ENCODE measurements at places on chromosomes 7 and 10.

DNA sequence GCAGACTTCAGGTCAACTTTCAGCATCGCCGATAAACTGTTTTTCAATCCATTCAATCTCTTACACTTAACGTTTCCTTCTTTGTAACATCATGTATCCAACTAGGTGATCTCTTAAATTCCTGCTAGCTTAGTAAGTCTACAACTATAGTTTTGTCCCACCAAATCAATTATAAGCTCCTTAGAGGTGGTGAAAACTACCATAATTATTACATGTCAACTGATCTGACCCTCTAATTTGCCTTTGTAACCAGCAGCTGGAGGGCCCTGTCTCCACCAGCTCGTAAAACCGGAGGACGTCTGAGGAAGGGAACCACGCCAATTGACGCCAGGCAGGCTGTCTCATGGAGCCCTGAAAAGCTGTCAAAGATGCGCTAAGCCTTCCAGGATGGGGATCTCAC, 113.4 kb downstream of the ABCC2 start:
- DNase-seq, result no peak

- DNase-seq, result no peak
Measured at GRCh38 chr10:102007796-102008195, 48.2 kb downstream of the ARMH3 start.

DNA sequence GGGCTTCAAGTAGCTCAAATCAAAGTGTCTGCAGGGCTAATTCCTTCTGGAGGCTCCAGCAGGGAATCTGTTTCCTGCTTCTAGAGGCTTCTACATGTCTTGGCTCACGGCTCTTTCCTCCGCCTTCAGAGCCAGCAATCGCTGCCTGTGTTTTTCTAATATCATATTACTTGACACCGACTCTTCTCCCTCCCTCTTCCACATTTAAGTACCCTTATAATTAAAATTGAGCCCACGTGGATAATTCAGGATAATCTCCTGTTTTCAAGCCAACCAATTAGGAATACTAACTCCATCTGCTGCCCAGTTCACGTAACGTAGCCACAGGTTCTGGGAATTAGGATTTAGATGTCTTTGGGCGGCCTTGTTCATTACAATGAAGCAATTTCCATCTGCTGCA, 372.2 kb downstream of the DPP6 start:
- no peak for DNase-seq

DNA sequence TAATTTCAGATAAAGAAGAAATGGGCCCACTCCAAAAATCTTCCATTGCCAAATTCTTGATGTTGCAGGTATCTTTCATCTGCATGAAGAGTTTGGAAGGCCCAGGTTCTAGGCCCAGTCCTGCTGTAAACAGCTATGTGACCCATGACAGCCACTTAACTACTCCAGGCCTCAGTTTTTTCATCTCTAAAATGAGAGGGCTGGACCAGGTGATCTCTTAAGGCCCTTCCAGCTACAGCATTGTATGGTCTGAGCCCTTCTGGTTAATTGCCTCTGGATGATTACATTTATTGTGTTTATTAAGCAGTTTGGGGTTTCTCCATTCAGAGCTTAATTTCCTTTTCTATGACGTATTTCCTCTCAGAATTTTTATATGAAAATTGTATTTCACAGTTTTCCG, 190.8 kb upstream of the KMT2E start:
- DNase-seq, result no peak

GRCh38 chr7:128349466-128349825, 5.7 kb upstream of the RBM28 start:
- no peak for DNase-seq

- no peak for DNase-seq
Measured at GRCh38 chr7:152144557-152145245, 119.2 kb downstream of the GALNT11 start.

GRCh38 chr10:48289501-48290238, 15.2 kb upstream of the FRMPD2 start:
- peak; percentile 70 for DNase-seq

GRCh38 chr7:102189756-102190155, 96.9 kb upstream of the SH2B2 start:
- no peak for DNase-seq

- no peak for DNase-seq
Measured at GRCh38 chr7:148708026-148708885, 9.6 kb downstream of the CUL1 start.

- DNase-seq, result no peak
Measured at GRCh38 chr10:108327706-108328105, 1163.2 kb upstream of the SORCS1 start.

DNA sequence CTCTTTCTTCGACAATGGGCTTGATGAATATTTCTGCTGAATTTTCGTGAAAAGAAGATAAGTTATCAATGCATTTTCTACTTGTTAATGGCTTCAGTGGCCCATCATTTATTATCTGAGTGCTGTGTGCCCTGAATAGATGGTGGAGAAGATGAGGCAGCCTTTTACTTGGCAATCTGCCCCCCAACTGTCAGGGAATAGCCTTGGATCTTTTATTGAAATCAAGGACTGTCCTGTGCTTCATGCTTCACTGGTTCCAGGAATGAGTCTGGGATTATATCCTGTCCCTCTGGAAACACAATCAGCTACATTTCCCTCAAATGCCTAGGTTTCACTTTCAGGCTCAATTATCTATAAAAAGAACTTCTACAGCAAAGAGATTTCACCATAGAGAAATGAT, 75.9 kb upstream of the NXPH1 start:
- no peak for DNase-seq

- DNase-seq, result peak; percentile 46
Measured at GRCh38 chr7:142438235-142438922, 180.5 kb upstream of the PRSS58 start.

DNA sequence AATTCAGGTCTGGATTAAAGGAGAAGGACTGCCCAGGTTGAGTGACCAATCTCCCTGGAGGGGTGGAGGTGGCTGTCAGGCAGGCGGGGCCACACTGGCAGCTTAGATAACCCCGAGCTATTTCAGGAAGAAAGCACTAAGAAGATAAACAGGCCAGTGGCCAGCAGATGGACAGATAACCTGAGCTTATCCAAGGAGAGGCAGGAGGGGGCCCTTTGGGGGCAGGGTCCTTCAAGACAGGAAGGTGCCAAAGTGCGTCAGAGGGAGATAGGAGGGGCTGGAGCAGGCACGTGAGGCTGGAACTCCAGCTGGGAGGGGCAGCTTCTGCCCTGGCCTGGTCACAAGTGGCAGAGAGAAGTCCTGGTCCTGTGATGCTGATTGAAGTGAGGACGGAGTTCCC, 29.8 kb upstream of the PODXL start:
- DNase-seq, result no peak

GRCh38 chr10:1631282-1631681, 106.0 kb downstream of the ADARB2 start:
- DNase-seq, result no peak

- DNase-seq, result no peak
Measured at GRCh38 chr10:114077815-114078219, 34.2 kb downstream of the ADRB1 start.

GRCh38 chr7:68148440-68148839, 1151.8 kb downstream of the TYW1 start:
- no peak for DNase-seq

DNA sequence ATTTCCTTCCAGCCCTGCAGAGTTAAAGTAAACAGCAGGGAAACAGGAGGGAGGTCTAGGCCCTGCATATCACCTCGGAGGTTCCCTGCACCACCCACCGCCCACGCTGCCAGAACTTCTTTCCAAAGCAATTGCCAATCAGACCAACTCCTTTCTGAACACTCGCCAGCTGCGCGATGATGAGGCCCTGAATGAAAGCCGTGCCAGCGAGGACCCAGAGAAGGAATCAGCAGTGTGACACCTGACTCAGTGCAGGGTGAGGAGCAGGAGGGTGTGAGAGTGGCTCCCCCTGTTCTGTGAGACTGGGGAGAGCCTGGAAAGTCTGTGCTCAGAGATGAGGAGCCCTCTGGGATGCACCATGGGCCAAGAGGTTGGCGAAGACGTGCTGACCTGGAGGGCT, 3.3 kb upstream of the TCERG1L start:
- DNase-seq, result no peak

GRCh38 chr7:33883671-33883965, 21.7 kb upstream of the BMPER start:
- DNase-seq, result no peak

DNA sequence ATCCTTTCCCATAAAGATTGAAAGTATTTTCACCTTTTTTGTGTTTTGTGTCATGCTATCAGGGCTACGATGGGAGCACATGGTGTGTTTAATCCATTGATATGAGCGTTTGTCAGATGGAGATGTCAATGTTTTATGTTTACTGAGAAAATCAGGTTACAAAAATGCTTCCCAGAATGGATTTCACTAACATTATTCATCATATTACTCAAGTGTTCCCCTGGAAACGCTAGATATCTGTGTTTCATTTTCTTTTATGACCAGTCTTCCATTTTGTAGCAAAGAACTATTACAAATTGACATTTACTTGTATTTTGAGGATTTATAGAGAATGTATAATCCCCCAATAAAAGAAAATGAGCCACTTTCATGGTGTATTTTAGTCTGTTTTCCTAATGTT, 293.5 kb upstream of the AKR1E2 start:
- DNase-seq, result no peak

- DNase-seq, result peak; percentile 55
Measured at GRCh38 chr7:34165927-34166550, 260.7 kb downstream of the BMPER start.

DNA sequence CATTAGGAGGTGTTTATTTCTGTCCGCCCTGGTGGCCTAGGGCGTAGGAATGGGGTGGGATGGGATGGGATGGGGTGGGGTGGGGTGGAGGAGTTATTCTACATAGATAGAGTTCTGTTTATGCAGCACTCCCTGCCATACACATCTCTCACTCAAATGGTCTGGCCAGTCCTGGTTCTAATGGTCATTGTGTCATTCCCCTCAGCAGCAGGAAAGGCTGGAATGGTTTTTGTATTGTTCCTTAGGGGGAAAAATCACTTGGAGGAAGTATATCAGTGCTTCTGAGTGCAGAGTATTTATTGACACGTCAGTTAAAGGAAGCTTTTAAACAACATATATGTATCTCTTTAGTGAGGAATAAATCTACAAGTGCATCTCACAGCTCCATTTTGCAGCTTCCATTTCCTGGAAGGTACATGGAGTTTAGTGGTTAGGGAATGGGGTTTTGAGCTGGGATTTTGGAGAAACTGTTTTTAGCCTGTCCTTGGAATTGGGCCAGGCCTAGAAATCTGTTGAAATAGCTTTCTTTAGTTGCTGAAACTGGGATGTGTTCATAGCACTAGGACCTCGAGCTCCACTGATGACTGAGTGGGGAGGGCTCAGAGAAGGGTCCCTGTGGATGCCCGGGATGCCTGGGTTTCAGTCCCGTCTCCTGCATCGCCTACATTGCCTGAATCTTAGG, 8.3 kb downstream of the TSPAN14 start:
- DNase-seq, result no peak

DNA sequence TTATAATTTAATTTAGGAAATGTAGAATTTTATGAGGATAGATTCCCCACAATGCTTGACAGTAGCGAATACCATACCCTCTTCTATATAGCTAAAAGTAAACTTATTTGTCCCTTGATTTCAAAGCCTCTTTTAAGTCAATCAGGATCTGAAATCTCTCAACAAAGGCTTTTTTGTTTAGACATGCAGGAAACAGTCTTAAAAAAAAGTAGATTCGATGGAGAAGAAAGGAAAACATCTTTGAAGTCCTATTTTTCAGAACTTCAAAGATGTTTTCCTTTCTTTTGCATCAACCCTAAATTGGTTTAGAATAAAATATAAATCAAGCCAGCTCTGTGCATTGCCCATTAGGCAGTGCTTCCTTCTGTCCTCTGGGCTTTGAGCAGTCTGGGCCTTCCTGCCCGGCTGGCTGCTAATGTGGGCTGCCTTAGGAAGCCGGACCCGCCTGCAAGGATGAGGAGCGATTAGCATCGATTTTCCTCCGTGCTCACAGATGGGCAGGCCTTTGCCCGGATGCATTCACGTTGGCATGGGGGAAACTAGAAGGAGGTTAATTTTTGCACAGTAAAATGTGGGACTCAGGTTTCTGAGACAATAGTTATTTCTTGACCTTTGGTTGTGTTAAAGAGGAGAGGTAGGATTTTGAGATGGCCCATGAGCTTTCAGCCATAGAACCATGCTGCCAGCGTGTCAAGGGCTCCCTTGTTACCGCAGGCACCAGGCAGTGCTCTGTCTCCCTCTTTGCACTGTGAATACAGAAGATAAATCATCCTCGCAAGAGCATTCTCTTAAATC, 15.5 kb downstream of the MSRB2 start:
- no peak for DNase-seq

- no peak for DNase-seq
Measured at GRCh38 chr10:94232711-94233383, 129.9 kb downstream of the NOC3L start.

DNA sequence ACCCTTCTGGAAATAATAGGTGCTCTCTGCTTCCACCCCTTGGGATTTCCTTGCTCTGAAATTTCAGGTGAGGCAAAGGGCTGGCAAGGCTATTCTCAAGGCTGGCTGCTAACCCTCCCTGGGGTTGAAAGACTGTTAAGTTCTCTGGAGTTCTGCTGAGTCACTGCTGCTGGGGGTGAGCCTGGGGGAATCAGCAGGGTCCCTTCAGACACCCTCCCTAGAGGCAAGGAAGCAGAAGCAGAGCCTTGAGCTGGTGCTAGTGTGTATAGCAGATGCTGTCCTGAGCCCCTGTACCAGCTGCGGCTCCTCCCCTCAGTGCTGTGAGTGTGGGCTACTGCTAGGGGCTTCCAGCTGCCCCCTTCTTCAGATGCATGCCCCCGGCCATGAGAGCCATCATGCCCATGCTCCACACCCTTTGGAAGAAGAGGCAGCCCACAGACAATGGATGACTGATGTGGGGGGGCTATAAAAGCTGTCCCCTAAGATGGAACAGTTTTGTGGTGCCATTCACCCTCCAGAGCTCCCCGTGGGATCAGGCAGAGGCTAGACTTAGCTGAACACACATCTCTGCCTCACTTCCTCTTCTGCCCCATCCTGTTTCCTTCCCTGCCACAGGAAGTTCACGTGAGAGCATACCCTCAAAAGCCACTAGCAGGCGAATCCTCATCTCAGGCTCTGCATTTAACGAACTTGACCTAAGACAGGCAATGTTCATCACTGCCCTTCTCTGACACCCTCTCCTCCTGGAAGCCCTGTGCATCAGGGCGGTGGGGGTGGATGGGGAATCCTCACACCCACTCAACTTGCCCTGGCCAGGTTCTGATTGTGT, 91.8 kb downstream of the SH3PXD2A start:
- DNase-seq, result peak; percentile 40

GRCh38 chr7:157515342-157516041, 178.7 kb downstream of the DNAJB6 start:
- DNase-seq, result no peak

DNA sequence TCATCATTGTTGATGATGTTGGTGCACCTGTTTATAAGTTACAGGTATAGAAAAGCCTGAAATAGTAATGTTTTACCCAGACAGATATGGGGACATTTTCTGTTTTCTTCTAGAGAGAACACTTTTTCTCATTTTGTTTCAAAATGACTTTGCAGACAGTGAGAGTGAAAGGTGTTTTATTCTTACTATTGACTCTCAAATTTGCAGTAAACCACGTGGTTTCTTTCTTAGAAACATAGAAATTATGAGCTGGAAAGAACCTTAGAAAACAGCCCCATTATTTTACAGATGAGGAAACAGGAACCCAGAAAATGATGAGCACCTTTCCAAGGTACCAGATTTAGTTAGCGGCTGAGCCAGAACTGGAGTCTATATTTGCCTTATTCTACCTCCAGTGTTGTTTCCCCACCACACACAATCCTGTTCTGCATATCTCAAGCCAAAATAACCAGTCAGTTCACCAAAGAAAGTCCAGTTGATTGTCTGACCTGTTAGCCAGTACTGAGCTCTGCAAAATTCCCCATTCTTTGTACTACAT, 138.9 kb upstream of the AHR start:
- no peak for DNase-seq

Data from NAMALWA (cell line).